SJCRH30 (cell line): ENCODE measurements at places on chromosomes 7 and 10. TPM values are rescaled to one million over a fixed set of nuclear protein-coding genes. Genes with fewer than 3 reads are reported as not detected.
A peak's percentile ranks its signal among the peaks of the same experiment; 100 is the strongest.

- no peak for DNase-seq
- no peak overlapping the region for H3K27ac ChIP-seq
- no peaks in the 10 kb centered on the region for H3K36me3 ChIP-seq
- H3K4me1 ChIP-seq = no peaks in the 10 kb centered on the region
- H3K27me3 ChIP-seq = peaks cover 9% of the 10 kb centered on the region; the same call in 1 of the 2 replicates
These were observed 279.1 kb downstream of the BMPER start for GRCh38 chr7:34184466-34184865.

AMZ1 gene
- 0.02 and 0.05 TPM in 2 replicates for total RNA-seq

- no peaks in the 10 kb centered on the region for H3K27me3 ChIP-seq
- no peaks in the 10 kb centered on the region for H3K36me3 ChIP-seq
- DNase-seq = no peak
- H3K27ac ChIP-seq = no peak overlapping the region
- peaks cover 43% of the 10 kb centered on the region for H3K4me1 ChIP-seq
- no peak overlapping the region for H3K4me3 ChIP-seq
These were observed 85.4 kb downstream of the NEURL1 start for GRCh38 chr10:103578782-103579382.

DGKB gene
- 0.08 and 0.61 TPM in 2 replicates for total RNA-seq

DNA sequence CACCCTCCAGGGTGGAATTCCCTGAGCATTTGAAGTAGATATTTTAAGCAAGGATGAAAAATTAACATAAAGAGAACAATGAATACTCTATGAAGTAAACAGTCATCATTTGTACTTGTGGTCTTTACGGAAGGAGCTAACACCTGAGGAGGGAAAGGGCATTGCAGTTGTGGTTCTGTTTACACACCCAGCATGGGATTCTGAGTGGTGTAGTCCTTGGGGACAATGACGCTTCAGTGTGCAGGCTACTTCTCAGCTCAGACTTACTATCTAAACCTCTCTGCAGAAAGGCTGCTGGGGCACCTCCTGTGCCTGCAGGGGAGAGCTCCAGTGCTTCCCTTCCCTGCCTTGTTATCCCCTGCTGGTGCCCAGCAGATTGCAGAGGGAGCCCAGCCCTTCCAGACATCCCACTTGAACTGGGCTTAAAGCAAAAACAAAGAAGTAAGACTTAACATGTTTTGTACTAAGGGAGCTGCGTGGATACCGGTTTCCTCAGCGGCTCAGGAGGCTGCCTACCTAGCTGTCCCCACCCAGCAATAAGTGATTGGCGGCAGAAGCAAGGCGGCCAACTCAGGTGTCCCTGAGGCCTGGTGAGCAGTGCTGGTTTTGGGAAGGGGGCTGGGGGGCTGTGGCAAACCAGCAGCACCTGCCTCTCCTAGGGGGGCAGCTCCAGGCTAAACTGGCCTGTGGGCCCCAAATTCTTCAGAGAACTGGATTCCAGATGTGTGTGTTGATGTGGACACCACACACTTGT, 89.1 kb downstream of the CELF2 start:
- no peak overlapping the region for H3K27ac ChIP-seq
- H3K36me3 ChIP-seq = peaks cover 19% of the 10 kb centered on the region; the same call in 1 of the 2 replicates
- H3K27me3 ChIP-seq = no peaks in the 10 kb centered on the region
- H3K4me3 ChIP-seq = no peak overlapping the region
- H3K4me1 ChIP-seq = no peaks in the 10 kb centered on the region
- DNase-seq = no peak

- no peak overlapping the region for H3K27ac ChIP-seq
- H3K27me3 ChIP-seq = no peaks in the 10 kb centered on the region
- no peak for DNase-seq
- no peak overlapping the region for H3K4me3 ChIP-seq
- no peaks in the 10 kb centered on the region for H3K36me3 ChIP-seq
- no peaks in the 10 kb centered on the region for H3K4me1 ChIP-seq
These were observed 235.4 kb upstream of the HABP2 start for GRCh38 chr10:113317489-113317888.

HTR7 gene
- 0.25 and 0.26 TPM in 2 replicates for total RNA-seq

GRCh38 chr10:87594864-87595263, 64.8 kb upstream of the PAPSS2 start:
- H3K4me3 ChIP-seq = no peak overlapping the region
- no peaks in the 10 kb centered on the region for H3K27me3 ChIP-seq
- DNase-seq = no peak

FOXI2 gene
- total RNA-seq = not detected in 2 replicates

DNA sequence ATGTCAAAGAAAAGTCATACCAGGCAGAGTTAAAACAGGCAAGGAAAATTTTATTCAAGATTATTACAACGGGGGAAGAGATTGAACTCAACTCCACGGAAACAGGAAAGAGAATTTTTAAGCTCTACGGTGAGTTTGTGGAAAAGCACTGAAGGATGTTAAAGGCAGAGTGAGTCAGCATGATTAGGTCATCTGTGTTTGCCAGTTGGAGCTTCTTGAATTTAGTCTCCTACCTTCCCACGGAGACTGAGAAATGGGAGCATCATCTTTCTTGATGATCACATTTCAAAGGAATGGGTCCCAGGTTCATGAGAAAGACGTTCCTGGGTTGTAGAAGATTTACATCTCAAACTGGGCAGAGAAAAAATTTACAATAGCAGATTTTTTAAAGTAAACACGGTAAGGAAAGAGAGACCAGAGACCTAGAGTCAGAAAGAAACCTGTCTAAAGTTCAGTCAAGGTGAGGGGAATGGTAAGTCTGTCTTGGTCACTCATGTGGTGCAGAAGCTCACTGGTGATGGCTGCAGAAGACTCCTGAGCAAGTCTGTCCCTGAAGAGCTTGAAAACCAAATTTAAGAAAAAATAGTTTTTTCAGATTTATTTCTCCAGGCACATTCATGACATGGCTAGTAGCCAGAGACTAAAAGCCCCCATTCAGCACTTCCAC, 516.9 kb upstream of the LRRN3 start:
- no peaks in the 10 kb centered on the region for H3K36me3 ChIP-seq

PON1 gene
- 0.28 and 0.84 TPM in 2 replicates for total RNA-seq

ZNF777 gene
- 8.2 and 9.4 TPM in 2 replicates for total RNA-seq

CCL24 gene
- 0.35 TPM in 1 of 2 replicates, not detected in the other for total RNA-seq

- H3K4me1 ChIP-seq = no peaks in the 10 kb centered on the region
- H3K27ac ChIP-seq = no peak overlapping the region
- no peak overlapping the region for H3K4me3 ChIP-seq
- H3K36me3 ChIP-seq = no peaks in the 10 kb centered on the region
These were observed 308.3 kb upstream of the IGFBP3 start for GRCh38 chr7:46229409-46229808.

DNA sequence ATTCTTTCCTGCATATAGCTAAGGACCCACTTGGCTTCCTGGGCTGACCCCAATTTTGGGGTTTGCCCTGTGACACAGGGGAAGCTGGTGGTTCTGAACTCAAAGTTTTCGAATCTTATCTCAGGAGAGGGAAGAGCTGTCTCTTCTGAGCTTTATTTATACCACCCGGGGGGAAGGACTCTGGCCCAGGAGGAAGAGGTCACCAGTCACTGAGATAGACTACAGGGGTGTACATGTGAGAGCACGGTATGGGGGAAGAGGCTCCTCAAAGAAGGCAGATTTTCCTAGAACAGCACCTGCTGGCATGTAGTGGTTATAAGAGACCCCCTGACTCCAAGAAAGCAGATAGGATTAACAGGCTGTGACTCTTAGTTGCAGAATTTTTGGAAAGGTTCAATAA, 101.8 kb upstream of the ELMO1 start:
- H3K36me3 ChIP-seq = no peaks in the 10 kb centered on the region
- no peak for DNase-seq
- H3K27me3 ChIP-seq = no peaks in the 10 kb centered on the region
- H3K4me1 ChIP-seq = no peaks in the 10 kb centered on the region

DNA sequence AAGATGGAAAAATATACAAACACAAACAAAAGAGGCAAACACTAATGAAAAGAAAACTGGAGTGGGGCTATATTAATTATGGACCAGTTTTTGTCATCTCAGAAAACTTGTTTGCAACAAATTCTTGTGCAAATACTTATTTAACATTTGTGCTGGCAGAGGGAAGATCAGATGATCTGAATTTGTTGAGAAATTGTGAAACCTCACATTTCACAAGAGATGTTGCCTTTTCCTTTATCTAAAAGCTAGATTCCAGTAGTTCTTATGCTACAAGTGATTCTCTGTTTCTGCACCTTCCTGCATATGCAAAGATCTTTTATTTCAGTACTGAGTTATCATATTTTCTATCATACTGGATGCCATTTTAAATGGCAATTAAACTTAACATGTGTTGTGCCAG, 320.7 kb downstream of the SUGCT start:
- no peak for DNase-seq
- no peaks in the 10 kb centered on the region for H3K36me3 ChIP-seq
- no peaks in the 10 kb centered on the region for H3K4me1 ChIP-seq
- H3K4me3 ChIP-seq = no peak overlapping the region

DNA sequence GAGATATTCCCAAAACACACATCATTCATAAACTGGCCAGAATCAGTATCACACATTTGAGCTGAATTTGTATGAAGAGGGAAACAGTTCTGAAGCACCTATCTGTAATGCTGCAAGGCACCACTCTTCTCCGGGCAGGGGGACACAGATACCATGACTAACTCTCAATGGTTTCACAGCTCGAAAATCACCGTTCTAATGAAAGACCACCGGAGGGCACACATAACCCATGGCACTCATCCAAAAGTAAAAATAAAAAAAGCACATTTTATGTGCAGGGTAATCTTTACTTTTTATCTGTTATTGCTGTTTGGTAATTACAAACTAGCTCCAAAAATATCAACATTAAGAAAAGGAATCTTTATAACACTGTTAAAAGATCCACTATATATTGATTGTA, 137.5 kb downstream of the PARD3 start:
- H3K4me3 ChIP-seq = no peak overlapping the region
- peak; percentile 13 for DNase-seq
- no peaks in the 10 kb centered on the region for H3K4me1 ChIP-seq
- no peaks in the 10 kb centered on the region for H3K36me3 ChIP-seq

GRCh38 chr7:130598056-130598455, 70.5 kb downstream of the COPG2 start:
- no peaks in the 10 kb centered on the region for H3K4me1 ChIP-seq
- peaks cover 11% of the 10 kb centered on the region for H3K36me3 ChIP-seq
- no peak overlapping the region for H3K4me3 ChIP-seq
- H3K27ac ChIP-seq = no peak overlapping the region

DNA sequence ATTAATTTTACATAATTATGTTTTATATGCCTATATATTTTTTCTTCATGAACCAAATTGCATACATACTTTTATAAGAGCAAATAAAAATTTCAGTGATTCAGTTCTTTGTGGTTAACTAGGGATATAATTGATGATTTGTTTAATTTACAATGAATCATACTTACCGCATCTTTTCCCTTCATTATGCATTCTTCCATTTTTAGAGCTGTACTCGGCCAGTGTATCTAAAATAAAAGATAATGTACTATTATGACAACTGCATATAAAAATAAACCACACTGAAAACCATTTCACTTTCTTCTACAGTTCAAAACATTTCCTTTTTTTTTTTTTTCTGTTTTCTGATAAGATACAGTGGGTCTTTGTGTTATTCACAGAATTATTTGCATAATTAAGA, 179.9 kb downstream of the SEMA3E start:
- peak overlapping the region; percentile 53 for H3K27ac ChIP-seq
- no peaks in the 10 kb centered on the region for H3K27me3 ChIP-seq
- H3K4me3 ChIP-seq = no peak overlapping the region
